ENCODE measurements at places on chromosomes 2 and 18.
A peak's percentile ranks its signal among the peaks of the same experiment; 100 is the strongest.

GRCh38 chr2:72414137-72414760 lies 266.6 kb upstream of the CYP26B1 start:
- peak; percentile 50 for DNase-seq

- peak; percentile 61 for DNase-seq
These were observed 25.2 kb upstream of the LCLAT1 start for GRCh38 chr2:30421604-30422443.

GRCh38 chr2:214130114-214130513 lies 280.7 kb upstream of the VWC2L start:
- DNase-seq, result no peak

- no peak for DNase-seq
These were observed 233.3 kb downstream of the FAM210A start for GRCh38 chr18:13493079-13493478.

DNA sequence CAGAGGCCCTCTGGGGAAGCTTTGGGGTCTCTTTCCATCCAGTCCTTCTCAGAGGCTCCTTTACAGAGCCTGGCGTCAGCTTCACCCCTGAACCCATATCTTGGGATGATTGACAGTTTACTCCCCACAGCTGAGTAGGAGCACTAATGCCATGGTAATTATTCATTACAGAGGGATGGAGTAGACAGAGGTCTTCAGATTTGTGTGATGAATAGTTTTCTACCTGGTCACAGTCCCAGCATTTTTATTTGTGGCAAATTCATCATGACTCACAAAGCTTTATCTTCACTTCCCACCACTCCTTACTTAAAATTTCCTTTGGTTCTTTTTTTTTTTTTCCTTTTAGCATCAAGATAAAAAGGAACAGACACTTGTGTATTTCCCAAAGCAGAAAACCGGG lies 104.2 kb downstream of the CCDC85A start:
- DNase-seq, result peak; percentile 22

- no peak for DNase-seq
These were observed 32.3 kb downstream of the CCNT2 start for GRCh38 chr2:134950886-134951285.

- DNase-seq, result no peak
These were observed 399.8 kb upstream of the ST6GAL2 start for GRCh38 chr2:107285621-107286299.

GRCh38 chr2:238227587-238228032 lies 12.2 kb downstream of the HES6 start:
- DNase-seq, result no peak

GRCh38 chr2:70520825-70521224 lies 32.8 kb downstream of the TGFA start:
- no peak for DNase-seq

DNA sequence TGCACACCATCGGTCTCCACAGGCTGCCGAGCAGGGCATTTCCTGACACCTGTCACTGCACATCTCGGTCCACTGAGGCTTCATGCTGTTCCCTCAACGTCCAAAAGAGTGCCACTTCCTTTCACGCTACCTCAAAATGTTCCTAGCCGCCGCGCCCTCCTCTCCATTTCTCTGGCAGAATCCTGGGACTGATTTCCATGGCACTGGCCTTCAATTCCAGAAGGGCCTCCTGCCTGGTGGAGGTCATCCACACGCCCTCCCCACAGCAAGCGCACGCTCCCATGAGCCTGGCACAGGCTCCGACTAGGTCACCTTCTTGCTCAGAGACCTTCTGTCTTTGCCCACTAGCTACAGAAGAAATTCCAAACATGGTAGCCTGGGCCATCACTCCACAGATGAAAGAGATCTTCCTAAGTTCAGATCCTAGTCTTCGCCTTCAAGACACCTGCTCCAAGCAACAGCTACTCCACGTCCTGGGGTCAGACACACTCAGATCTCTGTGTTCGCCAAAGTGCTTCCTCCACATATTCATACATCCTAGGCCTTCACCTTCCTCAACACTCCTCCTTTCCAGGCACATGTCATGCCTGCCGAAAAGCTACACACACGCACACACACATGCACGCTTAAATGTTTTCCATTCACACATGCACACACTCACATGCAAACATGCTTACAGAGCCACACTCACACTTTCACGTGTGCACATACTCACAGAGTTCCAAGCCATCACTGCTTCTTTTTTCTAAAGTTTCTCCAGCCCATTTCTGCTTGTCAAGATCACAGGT lies 94.0 kb downstream of the PXDN start:
- DNase-seq, result no peak

DNA sequence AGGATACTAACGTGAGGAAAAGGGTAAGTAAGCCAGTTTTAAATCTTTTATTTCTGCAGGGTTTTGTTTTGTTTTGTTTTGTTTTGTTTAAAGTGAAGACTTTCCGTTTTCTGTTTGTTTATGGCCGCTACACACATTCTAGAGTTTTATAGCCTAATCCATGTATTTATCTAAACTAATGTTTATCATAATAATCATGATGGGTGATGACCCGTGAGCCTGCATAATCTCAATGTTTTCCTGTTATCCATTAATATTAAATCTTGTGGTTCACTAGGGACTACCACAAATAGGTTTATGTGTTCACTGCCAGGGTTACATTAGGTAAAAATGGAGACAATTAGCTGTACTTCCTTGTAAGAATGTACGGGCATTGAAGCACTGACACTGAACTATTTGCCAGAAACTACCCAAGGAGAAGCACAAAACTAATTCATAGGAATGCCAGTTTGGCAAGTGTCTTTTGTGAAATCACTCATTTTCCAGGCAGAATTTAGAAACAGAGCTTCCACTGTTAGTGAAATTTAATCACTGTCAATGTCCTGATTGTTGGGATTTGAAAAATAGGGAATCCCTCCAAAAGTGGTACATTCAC lies 574.8 kb downstream of the LRP1B start:
- DNase-seq, result no peak

DNA sequence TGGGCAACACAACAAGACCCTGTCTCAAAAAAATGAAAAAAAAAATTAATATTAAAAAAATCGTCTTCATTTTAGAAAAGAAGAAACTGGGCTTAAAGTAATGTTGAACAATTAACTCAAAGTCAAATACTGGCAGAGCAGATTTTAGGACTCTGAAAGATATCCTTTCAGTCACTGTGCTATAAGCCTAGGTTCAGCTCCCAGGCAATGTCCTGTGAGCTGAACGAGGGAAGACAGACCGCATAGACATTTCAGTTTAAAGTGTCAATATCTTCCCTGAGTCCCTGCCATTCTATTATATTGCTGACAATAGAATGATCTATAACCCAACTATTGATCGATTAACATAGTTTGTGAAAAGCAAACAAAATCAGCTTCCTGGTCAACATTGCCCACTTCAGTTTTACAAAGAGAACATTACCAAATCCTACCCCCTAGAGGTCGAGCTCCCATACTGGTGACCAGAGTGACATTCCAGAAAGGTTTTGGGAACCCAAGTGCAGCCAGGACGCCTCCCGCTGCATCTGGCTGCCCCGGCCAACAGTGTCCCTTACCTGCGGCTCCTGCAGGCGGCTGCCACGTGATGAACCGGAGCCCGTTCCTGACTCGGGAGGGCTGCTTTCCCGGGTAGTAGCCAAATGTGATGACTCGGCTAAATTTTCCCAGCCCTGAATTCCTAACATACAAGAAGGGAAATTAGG lies 639 bp downstream of the MRO start:
- DNase-seq, result peak; percentile 39

DNA sequence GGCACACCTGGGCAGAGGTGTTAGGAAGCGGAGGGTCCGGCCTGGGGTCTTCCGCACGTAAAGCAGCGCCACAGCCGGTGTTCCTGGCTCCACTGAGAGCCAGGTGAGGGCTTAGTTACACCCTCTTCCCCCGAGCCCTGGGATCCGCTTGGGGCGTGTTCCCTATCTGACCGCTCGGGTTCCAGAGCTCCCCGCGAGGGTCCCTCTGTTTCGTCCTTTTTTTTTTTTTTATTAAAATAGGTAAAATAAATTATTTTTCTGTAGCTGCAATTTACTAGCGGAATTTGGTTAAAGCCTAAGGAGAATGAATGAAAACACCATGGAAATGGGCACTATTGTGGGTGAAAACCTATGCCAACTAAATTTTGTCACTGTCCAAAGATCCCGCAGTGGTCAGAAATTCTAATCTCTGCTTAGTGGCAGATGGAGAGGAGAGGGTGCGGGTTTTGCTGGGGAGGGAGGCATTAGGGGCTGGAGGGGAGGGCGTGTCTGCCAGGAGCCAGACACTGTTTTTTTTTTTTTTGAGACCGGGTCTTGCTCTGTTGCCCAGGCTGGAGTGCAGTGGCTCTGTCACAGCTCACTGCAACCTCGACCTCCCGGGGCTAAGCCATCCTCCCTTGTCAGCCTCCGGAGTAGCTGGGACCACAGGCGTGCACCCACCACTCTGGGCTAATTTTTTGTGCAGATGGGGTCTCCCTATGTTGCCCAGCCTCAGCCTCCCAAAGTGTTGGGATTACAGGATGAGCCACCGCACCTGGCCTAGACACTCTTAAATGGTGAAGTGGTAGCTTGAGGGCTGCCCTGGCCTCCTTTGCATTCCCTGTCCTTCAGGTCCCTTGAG lies 834 bp downstream of the PDCL3 start:
- DNase-seq, result no peak

DNA sequence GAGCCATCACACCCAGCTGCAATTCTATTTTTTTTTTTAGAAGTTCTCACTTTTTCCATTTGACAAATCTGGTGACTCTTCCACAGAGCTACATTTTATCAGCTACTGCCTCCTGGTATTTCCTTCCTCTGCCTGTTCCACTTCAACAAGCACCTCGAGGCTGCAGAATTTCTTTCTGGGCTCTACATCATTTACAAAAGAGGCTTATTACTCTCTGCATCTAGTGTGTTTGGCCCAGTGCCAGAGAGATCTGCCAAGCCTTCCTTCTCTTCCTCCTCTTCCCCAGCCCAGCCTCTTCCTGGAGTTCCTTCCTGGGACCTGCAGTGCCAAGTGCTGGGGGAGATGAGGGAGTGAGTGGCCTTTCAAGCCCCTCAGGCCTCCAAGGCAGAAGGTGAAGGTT lies 119.6 kb upstream of the ITGA6 start:
- no peak for DNase-seq

- DNase-seq, result no peak
These were observed 119.8 kb downstream of the LDLRAD4 start for GRCh38 chr18:13338318-13338717.

DNA sequence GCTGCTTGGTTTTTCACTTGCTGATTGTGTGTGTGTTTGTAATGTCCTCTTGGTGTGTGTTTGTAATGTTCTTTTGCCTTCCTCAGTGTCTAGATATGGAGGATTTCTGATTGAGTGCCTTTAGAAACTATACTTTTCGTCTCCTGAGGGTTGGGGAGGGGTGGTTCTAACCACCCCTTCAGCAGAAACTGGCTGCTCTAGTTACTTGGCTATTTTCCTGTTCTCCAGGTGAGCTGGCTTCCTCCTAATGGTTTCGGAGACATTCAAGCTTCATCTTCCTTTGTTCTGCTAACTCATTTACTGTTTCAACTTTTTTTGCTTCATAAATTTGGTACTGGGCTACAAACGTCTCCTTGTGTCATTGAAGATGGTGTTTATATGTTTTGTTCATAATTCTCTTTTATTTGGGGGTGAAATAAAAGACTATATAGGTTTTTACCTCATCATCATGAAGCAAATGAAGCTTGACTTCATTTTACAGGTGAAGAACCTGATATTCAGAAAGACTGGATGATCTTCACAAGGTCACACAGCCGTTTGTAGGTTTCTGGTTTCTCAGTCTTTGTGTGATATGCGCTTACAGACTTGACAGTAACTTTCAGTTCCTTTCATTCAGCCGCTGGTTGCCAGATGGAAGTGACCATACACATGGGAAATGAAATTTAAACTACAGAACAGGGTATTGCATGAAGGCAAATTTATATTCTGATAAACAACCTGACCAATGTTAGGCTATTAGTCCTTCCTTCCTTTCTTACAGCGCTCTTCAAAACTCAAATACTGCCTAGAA lies 238.5 kb downstream of the GALR1 start:
- DNase-seq, result no peak

DNA sequence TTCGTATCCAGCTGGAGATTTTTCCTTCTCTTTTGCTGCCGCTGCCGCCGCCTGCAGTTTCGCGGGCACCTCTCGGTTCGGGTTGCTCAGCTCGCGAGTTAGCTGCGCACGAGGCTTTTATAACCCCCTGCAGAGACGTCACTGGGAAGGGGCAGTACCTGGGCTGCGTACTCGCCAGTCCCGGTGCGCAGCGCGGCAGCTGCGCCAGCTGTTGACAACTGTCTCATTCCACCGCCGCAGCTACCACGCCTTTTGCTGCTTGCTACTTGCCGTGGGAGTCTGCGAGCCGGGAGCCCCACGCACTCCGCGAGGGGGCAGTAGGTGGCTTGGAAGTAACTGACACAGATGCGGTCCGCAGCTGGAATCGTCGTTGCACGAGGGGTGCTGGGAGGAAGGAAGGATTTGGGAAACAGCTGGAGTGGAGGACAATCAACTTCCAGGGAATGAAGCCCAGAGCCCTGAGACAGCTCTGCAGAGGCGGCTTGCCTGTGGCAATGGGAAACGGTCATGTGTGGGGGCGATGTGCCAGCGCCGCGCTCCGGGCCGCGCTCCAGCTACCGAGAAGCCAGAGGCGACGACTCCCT lies at the start of gene TACR1:
TACR1 (minus strand) TSS at position 93 of the 584 bp plus-strand sequence. CDS start 586 bp downstream, outside the sequence.
- DNase-seq, result peak; percentile 88

- DNase-seq, result no peak
These were observed 145.4 kb upstream of the ZNF804A start for GRCh38 chr2:184452907-184453306.

GRCh38 chr2:27942612-27943547 lies 52.4 kb downstream of the BABAM2 start:
- no peak for DNase-seq

DNA sequence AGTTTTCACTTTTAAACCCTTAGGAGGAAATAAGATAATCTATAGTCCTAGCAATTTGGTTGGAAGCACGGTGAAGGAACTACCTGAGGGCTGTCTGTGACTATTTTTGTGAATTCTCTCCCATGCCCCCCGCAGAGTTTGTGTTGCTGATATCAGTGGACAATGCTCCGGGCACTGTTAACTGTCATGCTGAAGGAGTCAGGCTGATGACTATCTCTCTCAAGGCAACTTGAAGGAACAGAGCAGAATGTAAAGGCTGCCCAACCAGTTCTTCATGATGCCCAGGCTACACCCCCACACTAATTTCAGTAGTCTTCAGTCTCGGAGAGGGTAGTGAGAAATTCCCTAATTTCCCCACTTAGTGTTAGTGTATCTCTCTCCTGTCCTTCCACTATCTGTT lies 21.6 kb upstream of the RAB6C start:
- DNase-seq, result no peak

DNA sequence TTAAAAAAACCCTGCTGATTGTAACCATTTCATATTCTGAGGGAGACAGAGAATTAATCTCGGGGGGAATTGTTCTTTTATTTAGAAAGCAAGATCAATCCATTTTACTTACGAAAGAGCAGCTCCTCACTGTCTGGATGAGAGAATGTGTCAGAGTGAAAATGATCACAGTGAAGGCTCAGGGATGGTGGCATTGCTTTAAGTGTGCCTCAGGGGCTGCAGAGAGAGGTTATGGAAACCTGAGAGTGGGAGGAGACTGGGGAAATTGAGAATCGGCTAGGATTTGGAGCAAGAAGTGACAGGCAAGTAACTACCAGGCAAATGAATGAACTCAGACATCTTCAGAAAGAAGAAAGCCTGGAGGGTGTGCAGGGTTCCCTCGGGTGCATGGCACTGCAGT lies 34.2 kb downstream of the MRPL35 start:
- DNase-seq, result no peak

- no peak for DNase-seq
These were observed 2.5 kb upstream of the ATG16L1 start for GRCh38 chr2:233248999-233249398.

- no peak for DNase-seq
These were observed 20.2 kb downstream of the SANBR start for GRCh38 chr2:61085883-61086282.
